Vagina (tissue), 2 donors: ENCODE measurements at places on chromosomes 16 and 17. TPM values are rescaled to one million over a fixed set of nuclear protein-coding genes. Genes with fewer than 3 reads are reported as not detected.

- DNase-seq: no peak
These were observed 151.5 kb upstream of the SDK2 start for GRCh38 chr17:73795730-73796129.

DNA sequence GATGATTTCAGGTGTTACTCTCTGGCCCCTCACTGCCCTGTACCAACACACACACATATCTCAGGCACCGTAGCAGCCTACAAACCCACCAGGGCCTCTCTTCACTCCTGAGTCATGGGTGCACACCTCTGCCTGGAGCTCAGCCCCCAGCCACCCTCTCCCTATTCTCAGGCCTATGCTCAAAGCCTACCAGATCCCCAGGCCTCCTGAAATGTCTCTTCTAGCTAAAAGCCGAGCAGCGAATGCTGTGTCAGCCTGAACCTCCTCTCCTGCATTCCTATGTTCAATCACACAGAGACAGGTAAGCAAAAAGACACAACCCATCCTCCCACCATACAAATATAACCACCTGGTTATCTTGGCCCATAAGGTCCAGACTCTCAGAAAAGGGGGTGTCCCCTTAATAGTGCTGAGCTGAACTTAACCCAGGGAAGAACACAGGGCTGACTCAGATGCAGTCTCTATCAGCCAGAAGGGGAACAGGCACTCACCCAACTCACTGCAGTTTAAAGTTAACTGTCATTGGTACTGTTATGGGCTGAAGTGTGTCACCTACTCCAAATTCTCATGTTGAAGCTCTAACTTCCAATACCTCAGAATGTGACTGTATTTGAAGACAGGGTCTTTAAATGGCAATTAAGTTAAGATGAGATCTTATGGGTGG lies 62.0 kb upstream of the TEKT3 start:
- DNase-seq: no peak

GRCh38 chr17:70848785-70849184 lies 679.5 kb downstream of the KCNJ2 start:
- no peak for DNase-seq

Gene NMRAL1
- 35.6 TPM for total RNA-seq

Gene CCT6B
- total RNA-seq: 1.7 TPM
